ENCODE measurements at places on chromosomes 16 and 17.

GRCh38 chr17:77667478-77667877 is 291.0 kb upstream of the TNRC6C start:
- DNase-seq: no peak

GRCh38 chr17:80924807-80925610 is 66.6 kb upstream of the CHMP6 start:
- DNase-seq: no peak

- DNase-seq: peak; percentile 44
Measured at GRCh38 chr17:29148257-29148789, 31.9 kb downstream of the MYO18A start.

DNA sequence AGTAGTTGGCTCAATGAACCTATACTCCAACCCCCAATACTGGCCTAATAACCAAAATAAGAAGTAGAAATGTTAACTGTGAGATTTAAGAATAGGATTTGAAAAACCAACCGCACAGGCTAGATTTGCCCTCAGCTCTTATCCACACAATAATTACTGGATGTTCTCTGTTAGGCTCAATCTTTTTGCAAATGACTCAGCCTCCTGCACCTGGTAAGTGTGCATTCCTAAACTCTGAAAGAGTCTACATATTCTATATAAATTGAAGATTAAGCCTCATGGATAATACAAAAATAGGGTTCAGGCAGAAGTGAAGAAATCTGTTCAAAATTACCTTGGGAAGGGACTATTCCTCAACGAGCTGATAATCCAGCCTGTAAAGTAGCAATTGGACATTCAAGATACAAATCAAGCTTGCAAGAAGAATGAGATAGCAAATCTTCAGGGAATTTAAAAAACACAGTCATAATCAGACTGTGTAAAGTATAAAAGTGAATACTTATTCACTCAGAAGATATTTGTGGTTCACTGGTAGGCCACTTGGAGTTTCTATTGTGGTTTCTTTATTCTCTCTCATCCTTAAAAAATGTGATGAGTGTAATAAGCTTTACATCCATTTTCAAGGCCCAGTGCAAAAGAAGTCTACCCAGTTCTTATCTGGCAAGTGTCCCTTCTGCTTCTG is 931.9 kb upstream of the SOX9 start:
- no peak for DNase-seq

DNA sequence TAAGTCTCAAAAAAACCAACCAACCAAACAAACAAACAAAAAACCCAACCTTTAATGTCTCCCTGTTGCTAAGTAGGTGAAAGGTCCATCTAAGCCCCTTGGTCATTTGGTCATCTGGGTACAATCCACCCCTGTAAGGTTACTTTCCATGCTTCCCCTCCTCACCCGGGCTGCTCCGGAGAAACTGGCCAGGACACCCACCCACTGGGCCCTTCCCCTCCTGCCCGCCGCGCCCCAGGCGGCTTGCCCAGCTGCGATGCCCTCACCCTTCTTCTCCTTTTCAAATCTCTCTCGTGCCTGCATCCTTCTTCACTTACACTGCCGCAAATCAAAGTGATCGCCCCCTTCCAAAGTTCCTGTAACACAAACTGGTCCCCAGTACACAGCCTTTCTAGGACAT is 2.0 kb downstream of the NTAN1 start:
- no peak for DNase-seq

- no peak for DNase-seq
Measured at GRCh38 chr17:27613433-27613832, 17.6 kb upstream of the LGALS9 start.

GRCh38 chr17:4124999-4125398 is 17.8 kb downstream of the ZZEF1 start:
- no peak for DNase-seq

DNA sequence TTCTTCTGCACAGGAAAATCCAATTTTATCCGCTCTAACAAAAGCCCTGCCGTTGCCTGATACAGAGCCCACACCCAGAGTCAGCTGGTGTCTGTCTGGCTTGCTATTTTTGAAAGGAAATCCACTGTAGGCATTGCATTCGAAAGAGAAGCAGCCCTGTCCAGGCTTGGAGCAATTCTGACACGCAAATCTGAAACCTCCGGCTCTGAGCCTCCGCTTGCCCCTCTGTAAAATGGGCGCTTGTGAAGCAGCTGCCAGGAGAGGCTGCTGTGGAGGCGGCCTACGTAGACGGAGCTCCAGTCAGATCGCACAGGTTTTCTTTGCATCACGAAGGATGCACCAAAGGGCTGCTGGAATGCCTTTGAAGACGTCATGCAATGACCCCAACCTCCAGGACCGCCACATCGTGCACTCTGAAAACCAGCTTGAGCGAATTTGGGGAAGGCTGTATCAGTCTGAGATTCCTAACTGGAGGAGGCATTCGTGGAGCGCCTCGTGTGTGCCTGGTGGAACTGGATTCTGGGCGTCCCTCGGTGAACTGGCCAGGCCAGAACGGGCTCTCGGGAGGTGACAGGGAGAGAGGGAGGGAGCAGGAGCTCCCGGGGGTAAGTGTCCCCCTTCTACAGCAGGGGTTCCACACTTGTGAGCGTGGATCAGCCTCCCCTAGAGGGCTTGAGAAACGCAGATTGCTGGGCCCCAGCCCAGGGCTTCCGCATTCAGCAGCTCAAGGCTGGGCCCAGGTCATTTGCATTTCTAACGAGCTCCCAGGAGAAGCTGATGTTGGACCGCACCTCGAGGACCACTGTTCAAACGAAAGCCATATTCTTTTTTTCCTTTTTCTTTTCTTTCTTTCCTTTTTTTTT is 215.5 kb downstream of the MRTFB start:
- DNase-seq: peak; percentile 88

DNA sequence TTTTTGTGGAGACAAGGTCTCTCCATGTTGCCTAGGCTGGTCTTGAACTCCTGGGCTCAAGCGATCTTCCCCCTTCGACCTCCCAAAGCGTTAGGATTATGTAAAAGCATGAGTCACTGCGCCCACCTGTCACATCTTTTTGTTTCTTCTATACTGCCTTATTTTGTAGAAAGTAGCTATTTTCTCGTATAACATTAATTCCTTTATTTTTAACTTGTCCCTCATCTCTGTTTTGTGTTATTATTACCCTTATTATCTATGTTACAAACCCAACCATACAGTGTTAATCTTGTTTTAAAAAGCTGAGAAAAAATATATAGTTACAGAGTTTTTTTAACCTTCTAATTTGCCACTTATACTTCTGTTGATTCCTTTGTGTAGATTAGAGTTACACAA is 1.4 kb upstream of the TXNDC11 start:
- no peak for DNase-seq

DNA sequence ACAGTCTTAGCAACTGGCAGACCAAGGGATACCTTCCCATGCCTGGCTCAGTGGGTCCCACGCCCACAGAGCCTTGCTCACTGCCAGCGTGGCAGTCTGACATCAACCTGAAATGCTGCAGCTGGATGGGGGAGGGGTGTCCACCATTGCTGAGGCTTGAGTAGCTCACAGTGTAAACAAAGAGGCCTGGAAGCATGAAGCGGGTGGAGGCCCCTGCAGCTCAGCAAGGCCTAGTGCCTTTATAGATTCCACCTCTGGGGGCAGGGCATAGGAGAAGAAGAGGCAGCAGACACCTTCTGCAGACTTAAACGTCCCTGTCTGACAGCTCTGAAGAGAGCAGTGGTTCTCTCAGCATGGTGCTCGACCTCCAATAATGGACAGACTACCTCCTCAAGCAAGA is 263.2 kb downstream of the KIF2B start:
- peak; percentile 4 for DNase-seq

GRCh38 chr16:66401610-66402009 is 25.5 kb upstream of the BEAN1 start:
- no peak for DNase-seq

DNA sequence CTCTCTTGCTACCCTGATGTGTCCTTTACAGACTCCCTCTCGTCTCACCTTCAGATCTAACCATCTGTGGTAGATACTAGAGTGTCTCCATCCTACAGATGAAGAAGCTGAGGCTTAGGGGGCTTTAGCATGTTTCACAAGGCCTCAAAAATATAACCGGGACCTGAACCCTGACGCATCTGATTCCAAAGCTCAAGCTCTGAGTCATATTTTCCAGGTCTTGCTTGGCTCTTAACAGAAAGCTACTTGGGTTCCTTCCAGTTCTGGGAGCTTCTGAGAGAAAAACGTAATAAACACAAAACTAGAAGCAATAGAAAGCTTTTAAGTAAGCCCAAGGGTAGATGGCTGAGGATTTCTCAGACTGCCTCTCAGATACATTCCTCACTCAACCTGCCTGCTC is 224.3 kb upstream of the EEF2KMT start:
- peak; percentile 76 for DNase-seq

- no peak for DNase-seq
Measured at GRCh38 chr16:50040710-50041109, 15.7 kb downstream of the CNEP1R1 start.

- no peak for DNase-seq
Measured at GRCh38 chr16:73166441-73166851, 118.5 kb upstream of the ZFHX3 start.

DNA sequence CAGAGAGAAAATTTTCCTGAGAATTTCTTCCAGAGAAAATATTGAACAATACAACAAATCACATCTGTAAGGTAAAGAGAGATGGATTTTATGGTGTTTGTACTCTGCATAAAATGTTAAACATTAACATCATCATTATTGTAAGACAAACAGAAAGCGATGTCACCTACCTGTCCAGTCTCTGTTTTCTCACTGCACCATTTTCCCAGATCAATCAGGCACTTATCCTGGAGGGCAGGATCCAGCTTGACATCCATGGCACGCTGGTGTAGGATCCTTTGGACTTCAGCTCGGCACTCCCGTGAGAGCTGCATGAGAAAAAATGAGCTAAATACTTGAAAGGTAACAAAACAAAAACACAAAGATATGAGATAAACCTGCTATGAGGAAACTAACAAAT is 55.9 kb upstream of the CLEC18B start:
- no peak for DNase-seq

DNA sequence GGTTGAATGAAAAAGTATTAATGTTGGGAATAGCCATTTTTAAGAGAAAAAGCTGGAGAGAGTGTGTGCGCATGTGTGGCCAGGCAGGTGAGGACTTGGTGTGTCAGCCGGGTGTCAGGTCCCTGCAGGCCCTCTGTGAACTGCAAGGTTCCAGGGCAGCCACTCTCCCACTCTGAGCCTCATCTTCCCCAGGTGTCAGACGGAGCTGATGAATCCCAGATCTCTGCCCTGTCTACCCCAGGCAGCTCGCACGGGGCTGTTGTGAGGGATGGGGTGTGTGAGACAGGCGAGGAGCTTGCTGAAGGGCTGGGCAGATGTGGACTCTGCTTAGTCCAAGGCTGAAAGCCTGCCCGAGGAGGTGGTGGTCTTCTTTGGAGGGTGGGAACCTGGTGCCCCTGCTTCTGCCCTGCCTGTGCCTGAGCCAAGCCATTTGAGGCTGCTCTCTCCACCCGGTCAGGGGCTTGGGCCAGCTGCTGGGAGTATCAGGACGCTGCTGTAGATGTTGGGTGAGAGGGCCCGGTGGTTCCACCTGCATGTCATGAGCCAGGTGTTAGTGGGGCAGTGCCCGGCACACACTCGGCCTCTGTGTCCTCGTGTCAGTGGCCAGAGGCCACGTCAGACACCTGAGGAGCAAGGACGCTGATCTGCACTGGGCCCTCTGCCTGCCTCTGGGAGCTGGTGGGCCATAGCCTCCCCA is 122.4 kb downstream of the RAB11FIP4 start:
- DNase-seq: no peak

- DNase-seq: no peak
Measured at GRCh38 chr16:31344712-31345111, 10.3 kb upstream of the ITGAX start.

- DNase-seq: peak; percentile 94
Measured at GRCh38 chr16:84643180-84643583, 5.1 kb upstream of the KLHL36 start.

DNA sequence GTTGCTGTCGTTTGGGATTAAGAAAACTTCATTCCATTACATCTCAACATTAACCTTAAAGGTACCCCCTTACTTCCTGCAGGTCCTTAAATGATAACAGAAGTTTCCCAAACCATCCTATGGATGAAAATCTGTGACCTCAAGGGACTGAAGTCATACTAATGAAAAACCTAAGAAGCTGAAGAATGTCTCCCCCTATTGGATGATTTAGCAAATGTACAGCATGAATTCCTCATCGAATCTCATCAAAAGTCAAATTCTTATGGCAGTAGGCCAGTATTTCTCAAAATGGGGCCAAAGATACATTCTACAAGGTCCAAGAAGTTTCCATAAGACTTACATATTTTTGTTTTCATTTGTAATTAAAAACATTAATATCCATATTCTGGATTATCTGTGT is 13.5 kb downstream of the SCO1 start:
- peak; percentile 29 for DNase-seq

GRCh38 chr17:63910096-63910495 is 962 bp downstream of the CSHL1 start:
- DNase-seq: no peak

- no peak for DNase-seq
Measured at GRCh38 chr17:82687375-82687861, 11.1 kb downstream of the RAB40B start.

GRCh38 chr17:78251773-78252103 is 20.3 kb downstream of the TMEM235 start:
- no peak for DNase-seq

DNA sequence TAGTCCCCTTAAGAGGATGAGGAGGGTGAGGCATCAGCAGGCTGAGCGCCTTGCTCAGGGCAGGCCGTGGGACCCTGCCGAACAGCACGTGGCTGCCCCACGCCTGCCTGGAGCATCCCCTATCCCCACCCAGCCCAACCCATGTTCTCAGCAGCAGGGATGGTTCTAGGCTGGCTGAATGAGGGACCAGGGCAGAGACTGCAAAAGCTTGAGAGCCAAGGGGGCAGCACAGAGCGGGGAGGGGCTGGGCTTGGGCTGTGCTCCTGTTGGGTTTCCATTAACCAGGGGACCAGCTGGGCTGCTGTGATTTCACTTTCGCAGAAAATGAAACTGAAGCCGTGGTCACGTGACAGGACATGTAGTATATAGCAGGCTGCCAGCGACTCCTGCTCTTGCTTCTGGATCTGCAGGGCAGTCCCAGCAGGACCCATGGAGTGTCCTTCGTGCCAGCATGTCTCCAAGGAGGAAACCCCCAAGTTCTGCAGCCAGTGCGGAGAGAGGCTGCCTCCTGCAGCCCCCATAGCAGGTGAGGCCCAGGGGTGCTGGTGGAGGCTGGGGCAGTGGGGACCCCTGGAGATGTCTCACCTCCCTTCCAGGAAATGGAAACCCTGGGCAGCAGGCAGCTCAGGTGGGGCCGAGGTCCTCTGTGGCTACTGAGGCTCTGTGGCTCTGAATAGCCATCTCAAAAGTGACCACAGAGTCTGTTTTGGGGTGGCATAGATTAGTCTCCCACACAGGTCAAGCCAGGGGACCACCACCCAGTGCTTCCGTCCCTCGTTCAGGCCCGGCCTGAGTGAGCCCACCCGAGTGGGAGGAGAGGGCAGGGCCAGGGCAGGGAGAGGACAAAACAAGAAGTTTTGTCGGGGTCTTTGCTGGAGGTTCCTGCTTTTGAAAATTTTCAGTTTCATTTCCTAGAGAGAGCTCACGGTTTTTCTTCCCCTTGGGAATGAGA is 2.9 kb downstream of the RNF213 start:
- DNase-seq: peak; percentile 94
